ENCODE measurements at places on chromosomes 2 and 18. TPM values are rescaled to one million over a fixed set of nuclear protein-coding genes. Genes with fewer than 3 reads are reported as not detected.

The IKZF2 gene
- 4.2 TPM for total RNA-seq

The CABYR gene
- 6.4 TPM for total RNA-seq

The SERPINB4 gene
- total RNA-seq = not detected

The STAT4 gene
- 2.6 TPM for total RNA-seq

The INHBB gene
- total RNA-seq = under 0.01 TPM

The FER1L5 gene
- total RNA-seq = 0.86 TPM

The GKN2 gene
- total RNA-seq = not detected

The CRYGC gene
- not detected for total RNA-seq

The RGPD8 gene
- 12.6 TPM for total RNA-seq

The SERPINB3 gene
- total RNA-seq = not detected

The UGT1A5 gene
- total RNA-seq = not detected

The PAX3 gene
- not detected for total RNA-seq

The CAPN14 gene
- total RNA-seq = under 0.01 TPM

The ITGB1BP1 gene
- 33.2 TPM for total RNA-seq

The SLC30A3 gene
- 0.32 TPM for total RNA-seq

The PCARE gene
- total RNA-seq = not detected

The SH2D6 gene
- not detected for total RNA-seq

The STARD6 gene
- total RNA-seq = not detected

The PARD3B gene
- 53.1 TPM for total RNA-seq

The FAM161A gene
- total RNA-seq = 2.2 TPM

The MAB21L4 gene
- total RNA-seq = not detected

The DCDC2C gene
- not detected for total RNA-seq

The NMUR1 gene
- not detected for total RNA-seq

The PLCL1 gene
- total RNA-seq = 0.64 TPM
